GM18507 (cell line): ENCODE measurements at places on chromosomes 13 and 19.

DNA sequence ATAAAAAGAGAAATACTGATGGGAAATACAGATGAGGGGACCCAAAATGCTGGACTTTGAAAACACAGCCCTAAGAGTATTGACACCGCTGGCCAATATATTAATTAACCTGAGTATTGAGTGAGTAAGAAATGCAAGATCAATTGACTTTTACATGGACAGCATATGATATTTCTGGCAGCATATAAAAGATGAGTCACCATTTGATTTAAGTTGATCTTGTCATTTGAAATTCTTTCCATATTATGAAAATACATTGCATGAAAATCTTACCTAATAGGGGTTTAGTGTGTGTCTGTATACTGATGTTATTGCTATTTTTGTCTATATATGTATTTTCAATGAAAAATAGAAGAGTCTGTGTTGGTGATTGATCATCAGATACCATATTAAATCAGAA lies 619.6 kb downstream of the KCTD12 start:
- no peak for DNase-seq

DNA sequence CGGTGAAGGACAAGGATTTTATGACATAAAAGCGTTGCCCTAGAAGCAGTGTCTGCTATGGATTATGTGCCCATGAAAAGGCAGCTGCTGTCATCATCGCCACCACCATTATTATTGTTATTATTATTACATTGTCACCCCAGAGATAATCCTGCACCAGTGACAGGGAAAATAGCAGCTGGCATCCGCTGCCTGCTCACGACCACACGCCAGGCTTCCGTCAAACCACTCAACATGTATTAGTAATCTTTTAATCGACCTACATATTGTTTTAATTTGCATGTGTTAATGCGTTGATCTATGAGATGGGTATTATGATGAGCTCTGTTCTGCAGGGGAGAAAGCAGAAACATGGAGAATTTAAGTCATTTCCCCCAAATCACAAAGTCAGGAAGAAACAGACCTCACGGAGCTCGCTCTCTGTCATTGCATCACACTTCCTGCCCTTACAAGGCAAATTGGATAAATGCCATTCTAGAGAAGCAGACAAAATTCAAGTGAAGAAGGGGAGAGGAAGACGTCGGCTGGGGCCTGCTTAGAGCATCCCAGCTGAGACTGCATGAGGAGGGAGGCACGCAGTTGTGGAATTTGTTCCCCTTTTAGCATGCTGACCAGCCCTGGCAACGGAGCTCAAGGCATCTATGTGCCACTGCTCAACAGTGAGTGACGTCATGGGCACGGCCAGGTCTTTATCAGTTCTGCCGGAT lies at the start of gene FFAR3:
FFAR3 (plus strand) TSS at position 594 of the 707 bp plus-strand sequence. CDS start 431 bp downstream, outside the sequence.
- DNase-seq = no peak

DNA sequence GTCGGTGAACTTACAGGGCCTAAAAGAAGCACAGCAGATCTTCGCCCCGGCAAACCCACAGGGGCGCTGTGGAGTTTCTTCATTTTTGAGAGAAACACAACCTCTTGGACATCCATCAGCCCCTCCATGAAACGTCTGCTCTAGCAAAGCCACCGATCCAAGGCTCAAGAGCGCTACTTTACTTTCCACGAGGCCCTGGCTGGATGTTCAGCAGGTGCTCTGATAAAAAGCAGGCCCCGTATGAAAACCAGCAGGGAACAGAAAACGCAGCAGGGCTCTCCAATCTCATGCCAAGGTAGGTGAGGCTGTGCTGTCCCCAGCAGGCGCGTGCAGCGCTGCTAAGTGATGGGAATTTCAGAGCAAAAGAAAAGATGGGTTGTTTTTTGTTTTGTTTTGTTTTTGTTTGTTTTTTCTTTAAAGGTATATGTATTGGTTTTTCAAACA lies 86.7 kb downstream of the IRS2 start:
- DNase-seq = no peak

DNA sequence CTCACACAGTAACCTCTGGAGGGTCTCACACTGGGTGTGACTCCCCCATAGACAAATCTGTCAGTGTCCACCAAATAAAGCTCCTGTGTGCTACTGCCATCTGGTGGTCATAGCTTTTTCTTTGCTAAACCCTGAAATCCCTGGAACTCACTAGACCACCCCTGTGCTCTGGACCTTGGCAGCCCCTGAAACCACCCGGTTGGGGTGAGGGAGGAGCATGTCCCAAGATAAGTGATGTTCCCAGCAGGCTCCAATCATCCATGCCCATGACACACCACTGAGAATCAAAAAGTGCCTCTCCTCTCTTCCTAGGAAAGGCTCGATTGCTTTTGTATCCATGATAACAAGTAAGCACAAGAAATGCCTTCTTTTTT lies 6.5 kb upstream of the HSD17B14 start:
- no peak for DNase-seq

- DNase-seq = no peak
These were observed 5.0 kb downstream of the VSTM2B start for GRCh38 chr19:29530540-29531457.

DNA sequence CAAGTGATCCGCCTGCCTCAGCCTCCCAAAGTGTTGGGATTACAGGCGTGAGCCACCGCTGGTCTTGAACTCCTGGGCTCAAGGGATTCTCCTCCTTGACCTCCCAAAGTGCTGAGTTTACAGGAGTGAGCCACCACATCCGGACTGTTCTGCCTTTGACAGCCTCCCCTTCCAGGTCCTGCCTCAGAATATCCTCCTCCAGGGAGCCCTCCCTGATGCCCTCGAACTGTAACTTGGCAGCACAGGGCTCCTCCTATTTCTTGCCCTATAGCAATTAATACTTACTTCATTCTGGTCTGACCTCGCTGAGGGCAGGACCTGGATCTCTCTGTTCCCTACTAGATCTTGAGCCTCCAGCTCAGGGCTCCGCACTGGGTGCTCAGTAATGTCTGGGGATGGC lies 5.9 kb downstream of the CPT1C start:
- no peak for DNase-seq

DNA sequence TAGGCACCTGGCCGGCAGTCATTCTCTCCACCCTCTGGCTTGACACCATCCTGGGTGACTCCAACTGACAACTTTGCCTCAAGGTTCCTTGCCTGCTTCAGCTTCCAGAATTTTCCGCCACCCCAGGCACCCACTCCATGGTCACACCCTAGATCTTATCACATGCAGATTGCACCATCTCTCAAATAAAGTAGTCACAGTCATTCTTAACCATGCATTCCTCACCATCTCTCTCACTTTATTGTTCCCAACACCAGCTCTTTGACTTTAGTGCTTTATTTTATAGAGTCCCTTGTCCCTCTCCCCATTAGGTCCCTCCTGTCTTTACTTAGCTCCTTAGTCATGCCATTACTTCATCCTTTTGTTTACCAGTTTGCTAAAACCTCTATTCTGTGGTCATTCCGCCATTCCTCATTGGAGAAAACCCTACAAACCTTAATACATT lies 351.7 kb downstream of the SPRY2 start:
- no peak for DNase-seq

GRCh38 chr13:41763782-41764181 lies 197.1 kb downstream of the VWA8 start:
- no peak for DNase-seq

GRCh38 chr19:4508698-4509097 lies 9.6 kb downstream of the PLIN4 start:
- DNase-seq = no peak
